ENCODE measurements at places on chromosomes 11 and 22. TPM values are rescaled to one million over a fixed set of nuclear protein-coding genes. Genes with fewer than 3 reads are reported as not detected.

The GVQW3 gene
- polyA plus RNA-seq = 10.8 TPM

The UBTFL1 gene
- not detected for polyA plus RNA-seq

The PKDREJ gene
- polyA plus RNA-seq = 0.37 TPM

DNA sequence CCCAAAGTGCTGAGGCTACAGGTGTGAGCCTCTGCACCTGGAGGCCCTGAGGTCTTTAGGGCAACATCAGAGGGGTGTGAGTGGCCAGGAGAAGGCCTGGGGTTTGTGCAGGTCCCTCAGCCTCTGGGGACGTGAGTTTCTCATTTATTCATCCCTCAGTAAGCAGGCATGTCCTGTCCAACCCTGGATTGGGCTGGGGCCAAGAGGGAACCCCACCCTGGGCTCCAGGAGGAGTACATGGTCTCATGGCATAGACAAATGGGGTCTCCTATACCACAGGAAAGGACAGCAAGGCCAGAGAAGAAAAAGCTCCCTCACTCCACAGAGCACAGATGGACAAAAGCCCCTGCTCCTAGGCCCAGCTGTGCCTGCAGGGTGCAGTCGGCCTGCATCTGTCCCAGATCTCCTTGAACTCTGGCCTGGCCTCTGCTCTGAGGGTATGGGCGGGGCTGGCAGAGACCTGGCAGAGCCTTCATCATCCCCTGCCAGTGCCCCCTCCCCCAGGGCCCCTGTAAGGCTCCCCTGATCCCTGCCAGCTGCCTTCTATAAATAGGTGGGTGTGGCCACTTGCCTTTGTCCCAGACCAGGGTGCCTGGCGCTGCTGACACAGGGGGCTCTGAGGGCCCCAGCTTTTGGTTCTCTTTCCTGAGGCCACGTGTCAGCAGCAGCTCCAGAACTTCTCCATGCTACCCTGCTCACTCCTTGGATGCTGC lies 34.6 kb downstream of the A4GALT start:
- DNase-seq = no peak

- no peak for DNase-seq
Measured at GRCh38 chr22:26956371-26956770, 299.0 kb downstream of the MIAT start.

The JAM3 gene
- 55.4 TPM for polyA plus RNA-seq

The KDM4D gene
- polyA plus RNA-seq = 2.0 TPM

DNA sequence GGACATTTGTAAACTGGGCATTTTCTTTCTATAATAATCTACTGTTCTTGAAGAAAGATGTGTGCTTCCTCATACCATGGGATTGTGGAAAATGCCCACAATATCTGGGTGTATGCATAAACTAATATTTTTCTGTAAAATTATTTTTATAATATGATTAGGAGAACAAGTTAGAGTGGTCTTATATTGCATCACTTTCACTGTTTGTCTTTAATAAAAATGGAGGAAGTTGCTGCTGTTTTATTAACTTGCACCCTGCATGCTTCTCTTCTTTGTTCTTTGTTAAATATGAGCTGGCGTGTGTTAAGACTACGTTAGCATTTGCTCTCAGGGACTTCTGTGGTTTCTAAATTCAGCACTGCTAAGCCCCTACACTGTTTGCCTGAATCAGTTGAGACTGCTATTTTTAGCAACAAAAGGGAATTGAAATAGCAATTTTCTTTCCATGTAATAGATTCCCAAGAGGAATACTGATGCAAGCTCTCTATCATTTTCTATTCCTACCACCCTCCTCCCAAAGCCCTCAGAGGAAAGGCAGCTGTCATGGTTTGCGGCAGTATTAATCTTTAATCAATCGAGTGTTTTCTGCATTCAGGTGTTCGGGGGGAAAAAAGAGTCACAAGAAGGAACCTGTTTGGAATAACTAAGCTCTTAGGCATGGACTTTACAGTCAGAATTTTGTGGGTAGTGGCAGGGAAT lies 56.1 kb downstream of the HSD17B12 start:
- DNase-seq = no peak

The DRICH1 gene
- polyA plus RNA-seq = 1.7 TPM

The MAPK8IP2 gene
- polyA plus RNA-seq = 0.56 TPM

DNA sequence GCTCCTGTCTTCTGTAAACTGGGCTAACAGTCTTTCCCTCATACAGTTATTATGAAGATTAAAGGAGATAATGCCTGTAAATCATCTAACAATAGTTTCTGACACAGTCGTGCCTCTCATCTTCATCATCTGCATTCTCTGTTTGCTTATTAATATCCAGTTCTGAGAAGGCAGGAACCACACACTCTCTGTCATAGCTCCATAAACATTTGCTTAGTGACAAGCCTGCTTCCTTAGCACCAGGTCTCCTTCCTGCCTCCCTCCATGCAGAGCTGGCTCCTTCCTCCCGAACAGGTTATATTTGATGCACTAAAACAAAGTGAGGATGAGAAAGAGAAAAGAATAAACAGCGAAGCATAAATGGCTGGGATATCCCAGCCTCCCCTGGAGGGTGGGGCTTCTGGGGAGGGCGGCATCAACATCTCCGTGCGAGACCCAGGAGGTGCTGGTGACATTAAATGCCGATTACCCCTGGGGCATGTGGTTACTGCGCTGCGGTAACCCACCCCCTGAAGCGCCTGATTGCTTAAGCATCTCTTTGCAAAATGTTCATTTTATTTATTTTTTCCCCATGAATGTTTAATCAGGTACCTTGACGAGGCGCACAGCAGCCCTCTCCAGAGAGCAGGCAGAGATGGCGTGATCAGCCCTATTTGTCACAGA lies 404.9 kb downstream of the NXPE2 start:
- DNase-seq = no peak

GRCh38 chr22:32375678-32376450 lies 18.2 kb downstream of the RFPL3 start:
- no peak for DNase-seq

DNA sequence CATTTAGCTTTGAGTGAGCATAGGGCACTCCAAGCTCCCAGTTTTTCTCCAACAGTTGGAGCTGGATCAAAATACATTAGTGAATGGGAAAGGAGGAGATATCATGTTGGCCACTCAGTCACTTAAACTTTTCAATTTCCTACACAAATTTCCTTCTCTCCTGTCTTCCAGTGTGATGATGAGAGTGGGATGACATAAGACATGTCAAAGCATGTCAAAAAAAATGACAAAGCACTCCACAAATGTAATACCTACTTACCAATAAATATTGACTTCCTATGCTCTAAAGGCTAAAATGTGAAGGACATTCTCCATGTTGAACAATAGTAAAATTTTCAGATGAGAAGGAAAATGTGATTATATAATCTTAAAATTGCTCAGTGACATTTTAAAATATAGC lies 1.5 kb upstream of the GRM5 start:
- DNase-seq = no peak
